ENCODE measurements at places on chromosomes 2 and 18. TPM values are rescaled to one million over a fixed set of nuclear protein-coding genes. Genes with fewer than 3 reads are reported as not detected.
A peak's percentile ranks its signal among the peaks of the same experiment; 100 is the strongest.

GRCh38 chr2:46875226-46875899, 40.2 kb downstream of the MCFD2 start:
- H3K4me3 ChIP-seq: no peak overlapping the region
- no peak for DNase-seq
- H3K36me3 ChIP-seq: peaks cover 7% of the 10 kb centered on the region

DNA sequence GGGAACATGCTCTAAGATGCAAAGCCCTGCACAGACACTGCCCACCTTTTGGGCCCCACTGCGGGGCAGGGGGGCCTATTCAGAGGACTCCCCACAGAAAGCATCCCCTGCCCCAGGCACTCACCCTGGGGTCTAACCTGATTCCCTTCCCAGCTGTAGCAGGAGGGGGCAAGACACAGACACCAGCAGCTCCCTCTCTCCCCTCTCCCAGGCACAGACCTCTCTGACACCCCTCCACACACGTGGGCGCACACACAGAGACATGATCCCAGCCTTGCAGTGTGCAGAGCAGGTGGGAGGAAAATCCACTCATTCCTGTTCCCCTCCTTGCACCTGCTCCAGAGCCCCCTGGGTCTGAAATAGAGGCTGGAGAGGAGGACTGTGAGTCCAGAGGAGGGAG, 10.7 kb downstream of the TNS1 start:
- peaks cover 31% of the 10 kb centered on the region for H3K4me1 ChIP-seq
- H3K36me3 ChIP-seq: peaks cover 6% of the 10 kb centered on the region
- H3K27ac ChIP-seq: no peak overlapping the region
- no peak for DNase-seq

- no peak overlapping the region for H3K27ac ChIP-seq
- H3K4me1 ChIP-seq: no peaks in the 10 kb centered on the region
- no peaks in the 10 kb centered on the region for H3K27me3 ChIP-seq
- no peaks in the 10 kb centered on the region for H3K36me3 ChIP-seq
- no peak overlapping the region for H3K4me3 ChIP-seq
- DNase-seq: no peak
These were observed 101.0 kb upstream of the ZNF236 start for GRCh38 chr18:76721207-76721996.

Gene MARCO
- total RNA-seq: 2.4 TPM

Gene DOK6
- total RNA-seq: not detected

Gene CD8A
- not detected for total RNA-seq

- no peak overlapping the region for H3K4me3 ChIP-seq
- no peaks in the 10 kb centered on the region for H3K4me1 ChIP-seq
- no peaks in the 10 kb centered on the region for H3K36me3 ChIP-seq
These were observed 148.6 kb downstream of the WDR7 start for GRCh38 chr18:56799756-56800155.

GRCh38 chr2:100425573-100426383, 8.3 kb upstream of the CHST10 start:
- peaks cover 55% of the 10 kb centered on the region for H3K27me3 ChIP-seq
- peaks cover 6% of the 10 kb centered on the region for H3K4me1 ChIP-seq
- no peaks in the 10 kb centered on the region for H3K36me3 ChIP-seq
- H3K27ac ChIP-seq: no peak overlapping the region
- DNase-seq: no peak

DNA sequence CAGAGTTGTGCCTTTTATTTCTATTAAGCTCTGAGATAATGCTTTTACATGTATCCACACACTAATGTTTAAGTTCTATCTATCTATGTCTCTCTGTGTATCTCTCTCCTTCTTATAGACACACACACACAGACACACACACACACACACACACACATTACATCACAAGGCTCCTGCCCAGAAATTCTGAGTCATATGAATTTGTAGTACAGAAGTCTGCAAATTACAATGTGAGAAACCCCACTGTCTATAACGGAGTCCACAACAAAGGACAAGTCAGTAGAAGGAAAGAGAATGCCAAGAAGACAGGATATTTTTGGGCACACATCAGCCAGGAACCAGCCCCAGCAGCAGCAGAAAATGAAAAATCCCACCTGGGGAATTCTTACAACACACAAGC, 142.4 kb downstream of the EN1 start:
- H3K36me3 ChIP-seq: no peaks in the 10 kb centered on the region
- no peak overlapping the region for H3K4me3 ChIP-seq
- H3K4me1 ChIP-seq: peaks cover 18% of the 10 kb centered on the region
- H3K27me3 ChIP-seq: no peaks in the 10 kb centered on the region

GRCh38 chr2:178401994-178402437, 49.0 kb downstream of the PRKRA start:
- no peaks in the 10 kb centered on the region for H3K36me3 ChIP-seq
- no peak overlapping the region for H3K4me3 ChIP-seq
- no peaks in the 10 kb centered on the region for H3K27me3 ChIP-seq
- no peak overlapping the region for H3K27ac ChIP-seq
- H3K4me1 ChIP-seq: peaks cover 14% of the 10 kb centered on the region

Gene SCN2A
- not detected for total RNA-seq

Gene ICA1L
- total RNA-seq: 8.0 TPM

- H3K4me3 ChIP-seq: no peak overlapping the region
- H3K27ac ChIP-seq: no peak overlapping the region
- H3K4me1 ChIP-seq: no peaks in the 10 kb centered on the region
- no peak for DNase-seq
These were observed 1178.7 kb upstream of the NRXN1 start for GRCh38 chr2:52210611-52211010.

Gene CYP1B1
- 53.3 TPM for total RNA-seq

Gene KRTCAP3
- 6.9 TPM for total RNA-seq

- peaks cover 41% of the 10 kb centered on the region for H3K36me3 ChIP-seq
- peaks cover 19% of the 10 kb centered on the region for H3K4me1 ChIP-seq
- no peaks in the 10 kb centered on the region for H3K27me3 ChIP-seq
- DNase-seq: no peak
These were observed 43.2 kb downstream of the SMAD2 start for GRCh38 chr18:47887227-47887626.

GRCh38 chr2:198296665-198297308, 492.4 kb downstream of the PLCL1 start:
- H3K4me3 ChIP-seq: no peak overlapping the region
- H3K4me1 ChIP-seq: no peaks in the 10 kb centered on the region
- H3K36me3 ChIP-seq: no peaks in the 10 kb centered on the region
- no peak overlapping the region for H3K27ac ChIP-seq
- peak; percentile 71 for DNase-seq
- H3K27me3 ChIP-seq: peaks cover 32% of the 10 kb centered on the region

DNA sequence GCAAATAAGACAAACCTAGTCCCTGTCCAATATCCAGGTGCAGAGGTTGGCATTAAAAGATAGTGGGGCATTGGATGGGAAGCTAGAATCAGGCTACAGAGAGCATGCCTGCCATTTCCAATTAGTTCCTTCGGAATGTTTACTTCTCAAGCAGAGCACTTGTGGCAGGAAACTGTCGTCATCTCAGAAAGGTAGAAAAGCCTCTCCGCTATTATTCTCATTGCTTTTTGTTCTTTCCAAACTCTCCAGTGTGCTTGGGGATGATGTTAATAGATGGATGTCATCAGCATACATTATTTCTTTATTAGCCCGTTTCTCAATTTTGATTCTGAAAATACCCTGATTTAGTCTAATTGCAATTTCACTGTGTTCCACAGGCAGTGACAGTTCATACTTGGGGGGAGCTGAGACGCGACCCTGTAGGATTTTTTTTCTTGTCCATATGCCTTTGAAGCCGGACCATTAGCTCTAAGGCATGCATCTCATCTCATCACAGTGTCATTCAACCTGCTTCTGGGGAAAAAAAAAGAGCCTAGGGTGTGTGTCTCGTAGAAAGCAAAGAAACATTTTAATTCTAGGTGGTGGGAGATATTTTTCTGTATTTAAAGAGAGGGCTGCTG, 7.7 kb downstream of the ASB18 start:
- H3K4me1 ChIP-seq: no peaks in the 10 kb centered on the region
- DNase-seq: no peak
- H3K27ac ChIP-seq: no peak overlapping the region
- H3K36me3 ChIP-seq: no peaks in the 10 kb centered on the region

Gene RESP18
- total RNA-seq: not detected

DNA sequence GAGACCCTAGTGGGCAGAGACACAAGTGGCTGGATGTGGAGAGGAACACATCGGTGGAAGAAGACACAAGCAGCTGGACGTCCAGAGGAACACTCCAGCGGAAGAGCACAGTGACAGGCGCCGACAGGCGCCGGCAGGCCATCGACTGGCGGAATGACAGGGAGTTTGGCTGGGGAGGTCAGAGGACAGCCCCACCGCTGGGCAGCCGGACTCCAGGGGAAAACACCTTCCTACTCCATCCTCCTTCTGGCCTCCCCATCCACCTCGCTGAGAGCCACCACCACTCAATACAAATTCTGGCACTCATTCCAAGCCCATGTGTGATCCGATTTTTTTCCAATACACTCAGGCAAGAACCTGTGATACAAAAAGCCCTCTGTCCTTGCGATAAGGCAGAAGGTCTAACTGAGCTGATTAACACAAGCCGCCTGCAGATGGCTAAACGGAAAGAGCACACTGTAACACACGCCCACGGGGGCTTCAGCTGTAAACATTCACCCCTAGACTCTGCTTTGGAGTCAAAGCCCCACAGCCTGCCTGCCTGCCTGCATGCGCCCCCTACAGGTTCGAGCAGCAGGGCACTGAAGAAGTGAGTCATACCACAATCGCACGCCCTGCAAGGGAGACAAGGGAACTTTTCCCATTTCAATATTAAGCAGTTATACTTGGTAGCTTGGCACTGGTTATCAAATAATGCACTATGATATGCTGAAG, 50.2 kb upstream of the LRP1B start:
- no peaks in the 10 kb centered on the region for H3K27me3 ChIP-seq
- H3K4me1 ChIP-seq: peaks cover 2% of the 10 kb centered on the region
- H3K4me3 ChIP-seq: no peak overlapping the region
- H3K27ac ChIP-seq: no peak overlapping the region

GRCh38 chr2:161116509-161116908, 43.7 kb upstream of the TANK start:
- H3K27me3 ChIP-seq: no peaks in the 10 kb centered on the region
- H3K4me1 ChIP-seq: peaks cover 6% of the 10 kb centered on the region
- H3K4me3 ChIP-seq: no peak overlapping the region
- H3K27ac ChIP-seq: no peak overlapping the region

Gene AQP4
- not detected for total RNA-seq

Gene CCDC102B
- total RNA-seq: 3.5 TPM

DNA sequence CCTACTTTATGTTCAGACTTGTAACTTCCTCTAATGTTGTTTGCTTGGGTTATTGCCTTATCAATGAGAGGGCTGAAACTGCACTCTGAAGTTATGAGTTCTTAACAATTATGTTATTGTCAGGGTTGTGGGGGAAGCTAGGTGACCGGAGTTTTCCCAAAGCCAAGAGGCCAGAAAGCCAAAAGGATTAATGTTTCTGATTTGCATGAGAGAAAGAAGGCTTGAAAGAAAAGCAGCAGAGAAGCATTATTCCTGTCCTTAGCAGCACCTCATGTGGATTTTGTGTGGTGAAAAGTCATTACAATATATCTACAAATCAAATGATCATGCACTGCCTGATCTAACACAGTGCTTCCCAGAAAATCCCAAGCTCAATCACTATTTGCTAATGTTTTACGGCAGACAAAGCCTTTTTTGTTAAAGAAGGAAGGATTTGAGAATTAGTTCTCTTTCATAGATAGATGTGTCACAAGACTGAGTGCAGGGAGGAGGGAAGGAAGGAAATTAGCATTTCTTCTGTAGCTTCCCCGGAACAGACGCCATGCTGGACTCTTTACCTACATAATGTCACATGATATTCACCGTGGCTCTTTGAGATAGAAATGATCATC, 203.2 kb downstream of the ALK start:
- H3K27me3 ChIP-seq: peaks cover 47% of the 10 kb centered on the region
- no peak overlapping the region for H3K4me3 ChIP-seq
- no peak overlapping the region for H3K27ac ChIP-seq

- no peak overlapping the region for H3K4me3 ChIP-seq
- no peak overlapping the region for H3K27ac ChIP-seq
These were observed 860 bp downstream of the CTNNA2 start for GRCh38 chr2:79513711-79514110.

DNA sequence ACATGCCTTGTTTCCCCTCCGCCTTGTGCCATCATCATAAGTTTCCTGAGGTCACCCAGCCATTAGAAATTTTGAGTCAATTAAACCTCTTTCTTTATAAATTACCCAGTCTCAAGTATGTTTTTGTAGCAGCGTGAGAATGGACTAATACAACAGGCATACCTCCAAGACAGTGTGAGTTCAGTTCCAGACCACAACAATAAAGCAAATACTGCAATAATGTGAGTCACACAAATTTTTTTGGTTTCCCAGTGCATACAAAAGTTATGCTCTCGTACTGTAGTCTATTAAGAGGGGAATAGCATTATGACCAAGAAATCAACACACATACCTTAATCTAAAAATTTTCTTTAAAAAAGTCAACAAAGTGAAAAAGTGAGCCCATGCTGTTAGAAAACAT, 217.2 kb downstream of the NR4A2 start:
- peaks cover 11% of the 10 kb centered on the region for H3K4me1 ChIP-seq
- peak; percentile 69 for DNase-seq
- no peak overlapping the region for H3K27ac ChIP-seq
- H3K4me3 ChIP-seq: no peak overlapping the region
- H3K27me3 ChIP-seq: no peaks in the 10 kb centered on the region
- H3K36me3 ChIP-seq: peaks cover 12% of the 10 kb centered on the region

DNA sequence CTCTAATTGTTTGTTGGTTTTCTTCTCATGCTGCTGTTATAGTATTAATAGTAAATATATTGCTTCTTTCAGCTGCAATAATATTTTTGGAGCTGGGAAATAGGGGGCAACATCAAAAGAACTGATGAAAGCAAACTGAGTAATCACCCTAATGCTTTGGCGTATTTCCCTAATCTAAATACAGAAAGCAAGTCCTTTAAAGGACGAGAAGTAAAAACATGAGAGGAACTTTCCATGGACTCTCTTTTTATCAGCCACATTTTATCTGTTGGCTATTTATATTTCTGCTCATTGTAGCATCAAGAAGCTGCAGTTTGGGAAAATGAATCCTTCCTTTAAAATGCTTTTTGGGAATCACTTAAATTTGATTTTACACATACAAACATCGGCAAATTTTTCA, 139.9 kb upstream of the SLC8A1 start:
- H3K4me1 ChIP-seq: no peaks in the 10 kb centered on the region
- H3K27me3 ChIP-seq: no peaks in the 10 kb centered on the region
- H3K27ac ChIP-seq: no peak overlapping the region
- no peak for DNase-seq
- no peak overlapping the region for H3K4me3 ChIP-seq
- H3K36me3 ChIP-seq: no peaks in the 10 kb centered on the region

DNA sequence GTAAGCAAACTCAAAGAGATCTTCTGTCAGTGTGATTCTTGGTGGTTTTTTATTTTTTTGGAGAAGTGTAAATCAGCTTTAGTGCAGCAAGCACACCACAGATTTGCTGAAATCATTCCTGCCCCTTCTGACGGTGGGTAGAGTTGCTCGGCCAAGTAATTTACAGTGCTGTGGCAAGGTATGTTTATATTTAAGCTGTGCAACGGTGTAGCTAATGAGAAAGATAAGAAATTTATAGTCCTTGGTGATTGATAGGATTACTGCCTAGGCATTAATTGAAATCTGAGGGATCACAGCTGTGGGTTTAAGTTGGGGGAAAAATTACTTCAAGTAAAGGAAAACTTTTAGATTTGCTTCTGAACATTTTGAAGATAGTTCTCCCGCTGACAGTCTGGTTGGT, 286.6 kb downstream of the AGAP1 start:
- H3K27ac ChIP-seq: no peak overlapping the region
- no peak for DNase-seq
- no peaks in the 10 kb centered on the region for H3K4me1 ChIP-seq
- H3K36me3 ChIP-seq: peaks cover 35% of the 10 kb centered on the region
- no peak overlapping the region for H3K4me3 ChIP-seq
- no peaks in the 10 kb centered on the region for H3K27me3 ChIP-seq

Gene COBLL1
- 37.1 TPM for total RNA-seq

- DNase-seq: no peak
- no peaks in the 10 kb centered on the region for H3K27me3 ChIP-seq
- H3K4me3 ChIP-seq: no peak overlapping the region
- no peaks in the 10 kb centered on the region for H3K4me1 ChIP-seq
- no peak overlapping the region for H3K27ac ChIP-seq
These were observed 4.4 kb upstream of the GPR35 start for GRCh38 chr2:240620859-240621258.

Gene INPP4A
- total RNA-seq: 21.5 TPM

Measured in MCF 10A (cell line).